ENCODE measurements at places on chromosomes 2 and 18. TPM values are rescaled to one million over a fixed set of nuclear protein-coding genes. Genes with fewer than 3 reads are reported as not detected.

GRCh38 chr18:23900994-23901393 is 113.6 kb upstream of the TTC39C start:
- DNase-seq: no peak

DOK6 gene
- 3.5 TPM for polyA plus RNA-seq

GRCh38 chr2:233248999-233249398 is 2.5 kb upstream of the ATG16L1 start:
- no peak for DNase-seq

ZC3H6 gene
- 4.6 TPM for polyA plus RNA-seq

DNA sequence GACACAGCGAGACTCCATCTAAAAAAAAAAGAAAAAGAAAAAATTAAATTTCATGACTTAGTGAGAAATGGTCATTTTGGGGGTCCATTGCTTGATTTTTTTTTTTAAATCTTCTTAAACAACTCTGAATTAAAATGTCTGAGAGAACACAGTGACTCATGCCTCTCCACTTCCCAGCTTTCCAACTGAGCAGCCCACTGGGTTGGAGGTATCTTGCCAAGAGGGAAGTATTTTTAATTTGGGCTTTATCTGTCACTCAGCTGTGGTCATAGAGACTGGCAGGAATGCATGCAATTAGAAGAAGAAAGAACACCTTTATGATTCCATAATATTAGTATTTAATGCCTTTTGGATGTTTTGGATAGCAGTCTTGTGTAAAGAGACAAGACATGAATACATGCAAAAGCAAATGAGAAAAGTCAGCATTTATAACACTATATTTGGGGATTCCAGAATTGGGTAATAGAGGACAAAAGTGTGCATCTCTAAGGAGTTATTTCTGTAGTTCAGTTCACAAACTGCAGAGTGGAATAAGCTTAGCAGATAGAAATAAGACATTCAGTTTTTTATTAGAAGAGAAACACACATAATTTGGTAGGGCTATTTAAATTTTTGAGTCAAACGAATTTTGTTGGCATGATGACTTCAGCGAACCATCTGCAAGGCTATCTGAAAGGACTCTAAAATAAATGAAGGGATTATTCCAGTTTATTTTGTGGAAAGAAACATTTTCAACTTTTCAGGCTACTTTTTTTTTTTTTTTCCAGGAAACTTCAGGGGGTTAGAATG is 254.8 kb downstream of the TGIF1 start:
- DNase-seq: no peak

- no peak for DNase-seq
Observed at GRCh38 chr18:6221602-6222014, 193.1 kb downstream of the L3MBTL4 start.

TNFAIP6 gene
- polyA plus RNA-seq: 0.88 TPM

GRCh38 chr2:160270571-160271113 is 70.6 kb upstream of the ITGB6 start:
- peak; percentile 44 for DNase-seq

DNA sequence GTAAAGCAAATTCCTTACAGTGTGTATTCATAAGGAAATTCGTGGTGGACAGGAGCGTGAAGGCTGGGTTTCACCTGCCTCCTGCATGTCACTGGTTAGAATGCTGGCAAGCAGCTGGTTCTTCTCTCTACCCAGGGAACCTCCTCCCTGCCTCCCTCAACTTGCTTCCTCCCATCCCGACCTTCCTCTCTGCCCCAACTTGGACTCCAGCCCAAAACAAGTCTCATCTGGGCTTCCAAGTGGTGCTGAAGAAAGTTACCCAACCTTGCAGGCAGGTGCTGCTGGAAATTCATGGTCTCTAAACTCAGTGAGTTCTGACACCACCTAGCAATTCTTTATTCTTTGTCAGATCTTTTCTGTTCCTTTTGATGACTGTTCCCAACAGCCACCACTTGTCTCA is 184.5 kb downstream of the BCL2 start:
- no peak for DNase-seq

GRCh38 chr2:127799926-127800325 is 11.0 kb downstream of the WDR33 start:
- DNase-seq: no peak

TMEM247 gene
- polyA plus RNA-seq: not detected

- no peak for DNase-seq
Observed at GRCh38 chr2:119574108-119574815, 30.0 kb downstream of the CFAP221 start.

- no peak for DNase-seq
Observed at GRCh38 chr18:56515522-56515921, 122.9 kb downstream of the TXNL1 start.

DNA sequence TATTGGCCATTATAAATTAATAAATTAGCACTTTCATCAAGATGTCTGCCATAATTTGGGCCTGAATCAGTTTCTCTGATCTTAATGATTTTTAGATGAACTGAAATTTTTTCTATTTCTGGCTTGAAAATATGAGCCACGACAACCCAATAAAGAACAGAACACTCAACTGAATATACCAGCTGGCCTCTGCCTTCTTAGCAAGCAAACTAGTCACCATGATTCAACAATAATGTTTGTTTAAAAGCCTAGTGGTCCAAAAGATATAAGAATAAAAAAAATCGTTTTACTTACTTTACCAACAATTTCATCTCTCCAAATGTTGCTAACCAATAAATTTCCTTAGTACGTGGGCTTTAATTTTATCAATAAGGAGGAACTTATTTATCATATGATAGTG is 66.7 kb upstream of the TTN start:
- DNase-seq: no peak

CCDC142 gene
- 8.7 TPM for polyA plus RNA-seq

DNA sequence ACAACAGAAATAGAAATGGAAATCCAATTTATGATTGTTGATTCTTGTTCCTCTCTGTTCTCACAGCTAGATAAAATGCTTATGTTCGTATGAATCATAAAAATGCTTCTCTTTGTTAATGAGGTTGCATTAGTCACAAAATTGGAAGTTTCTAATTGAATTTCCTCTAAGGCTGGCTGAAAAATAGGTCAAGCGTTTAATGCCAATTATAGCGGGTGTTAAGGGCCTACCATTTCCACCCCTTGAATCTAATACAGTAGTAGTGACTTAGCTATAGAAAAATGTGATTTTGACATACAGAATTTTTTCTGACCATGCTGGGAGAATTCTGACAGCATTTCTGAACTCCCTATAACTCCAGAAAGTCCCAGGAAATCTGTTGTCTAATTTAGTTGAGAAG is 107.1 kb downstream of the TTN start:
- no peak for DNase-seq

GRCh38 chr2:233061591-233062450 is 1.7 kb downstream of the INPP5D start:
- peak; percentile 32 for DNase-seq

TOGARAM2 gene
- 0.33 TPM for polyA plus RNA-seq

DNA sequence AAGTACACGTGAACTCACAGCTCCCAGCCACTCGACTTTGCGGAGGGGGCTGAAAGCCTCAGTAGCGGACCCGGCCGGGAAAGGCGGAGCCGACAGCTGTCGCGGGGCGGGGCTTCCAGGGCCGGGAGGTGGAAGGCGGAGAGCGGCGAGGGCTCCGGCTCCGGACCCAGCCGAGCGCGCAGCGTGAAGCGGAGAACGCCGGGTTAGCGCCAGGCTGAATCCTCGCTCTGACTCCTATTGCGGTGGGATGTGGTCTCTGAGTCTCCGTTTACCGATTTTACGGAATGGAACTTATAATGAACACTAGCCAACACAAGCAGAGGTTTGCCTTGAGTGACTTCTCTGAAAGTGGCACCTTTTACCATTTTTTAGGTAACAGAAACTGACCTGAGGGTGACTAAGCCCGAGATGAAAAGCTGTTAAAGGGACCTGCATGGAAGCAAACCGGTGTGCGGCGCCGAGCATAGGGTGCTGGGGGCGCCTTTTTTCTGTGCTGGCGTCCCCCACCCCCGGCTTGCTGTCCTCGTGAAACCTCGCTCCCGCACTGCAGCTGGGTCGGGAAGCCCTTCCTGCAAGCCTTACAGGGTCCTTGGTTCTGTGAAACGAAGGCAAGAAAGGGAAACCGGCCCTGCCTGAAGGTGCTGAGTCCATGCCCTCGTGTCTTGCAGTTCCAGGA is 72.9 kb downstream of the EN1 start:
- DNase-seq: peak; percentile 16

SLC11A1 gene
- polyA plus RNA-seq: 3.0 TPM

CFC1 gene
- 0.07 TPM for polyA plus RNA-seq

DNA sequence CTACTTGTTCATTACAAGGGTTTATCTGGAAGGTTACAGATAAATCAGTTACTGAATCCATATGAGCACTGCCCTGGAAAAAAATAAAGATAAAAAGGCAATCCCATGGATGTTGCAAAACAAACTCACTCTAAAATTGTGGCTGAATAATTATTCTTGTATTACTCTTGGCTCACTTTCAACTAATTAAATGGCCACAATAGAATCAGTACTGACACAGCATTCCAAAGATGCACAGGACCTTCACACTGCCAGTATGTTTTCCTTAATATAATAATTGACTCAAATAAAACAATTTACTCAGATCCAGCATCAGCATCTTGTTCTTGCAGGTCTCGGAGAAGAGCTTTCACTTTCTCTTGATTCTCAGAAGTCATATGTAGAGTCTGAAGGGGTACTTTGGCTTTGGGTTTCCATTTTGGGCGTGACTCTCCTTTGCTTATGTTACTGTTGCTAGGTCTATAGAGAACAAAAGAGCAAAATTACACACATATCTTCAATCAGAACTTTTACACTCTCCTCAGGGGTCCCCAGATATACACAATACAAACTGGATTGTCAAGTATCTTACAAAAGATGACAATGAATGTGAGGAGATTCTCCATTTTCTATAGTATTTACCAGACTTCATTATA is 12.6 kb downstream of the DHX57 start:
- no peak for DNase-seq

DNA sequence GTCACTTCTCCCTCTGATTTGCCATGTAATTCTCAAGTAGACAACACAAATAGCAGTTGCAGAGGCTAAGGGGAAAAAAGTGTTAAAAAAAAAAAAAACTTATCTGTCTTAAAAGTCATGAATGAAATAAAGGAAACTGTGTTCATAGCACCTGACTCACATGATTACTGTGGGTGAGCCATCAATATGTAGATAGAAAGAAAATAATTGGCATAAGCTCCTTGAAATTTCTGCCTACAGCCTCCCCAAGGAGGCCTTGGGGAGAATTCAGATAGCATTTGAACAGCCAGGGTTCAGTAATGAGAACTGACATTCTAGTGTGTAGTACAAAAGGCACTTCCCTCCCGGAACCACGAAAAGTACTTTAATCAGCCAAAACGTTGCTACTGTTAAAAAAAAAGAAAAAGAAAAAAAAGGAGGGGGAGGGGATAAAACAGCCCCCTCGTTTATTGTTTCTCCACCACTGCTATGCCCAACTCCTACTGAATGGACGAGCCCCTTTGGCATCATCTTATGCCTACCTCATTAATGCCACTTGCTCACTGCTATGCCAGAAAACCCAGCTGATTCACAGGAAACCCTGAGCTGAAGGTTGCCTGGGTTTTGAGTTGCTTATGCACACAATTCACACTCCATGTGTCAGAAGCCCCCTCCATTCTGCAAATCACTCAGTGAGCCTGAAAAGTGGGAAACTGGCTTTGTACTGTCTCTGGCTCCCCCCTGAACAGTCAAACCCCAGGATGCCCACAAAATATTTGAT is 65.5 kb upstream of the KLF7 start:
- no peak for DNase-seq

DNA sequence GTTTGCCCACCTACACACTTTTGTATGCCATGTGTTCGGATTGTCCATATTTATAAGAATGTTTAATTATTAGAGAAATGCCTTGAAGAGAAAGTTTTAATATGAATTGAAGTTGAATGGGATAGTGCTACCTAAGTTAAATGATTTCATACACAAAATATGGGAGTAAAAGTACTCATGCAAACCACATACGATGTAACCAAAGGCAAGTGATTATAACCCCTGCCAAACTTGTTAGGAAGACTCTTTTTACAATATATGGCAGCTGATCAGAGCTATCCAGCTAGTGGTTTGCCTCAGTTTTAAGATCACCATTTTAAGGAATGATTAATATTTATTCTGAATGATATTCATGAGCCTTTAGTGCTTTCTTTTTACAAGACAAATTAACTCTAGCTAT is 106.7 kb downstream of the MYO1B start:
- DNase-seq: no peak

CYP27A1 gene
- 39.0 TPM for polyA plus RNA-seq

- no peak for DNase-seq
Observed at GRCh38 chr2:48548840-48549239, 18.9 kb downstream of the STON1 start.

SFTPB gene
- not detected for polyA plus RNA-seq

- no peak for DNase-seq
Observed at GRCh38 chr2:65351234-65351947, 81.0 kb downstream of the SPRED2 start.

GRCh38 chr2:65660340-65660739 is 227.9 kb upstream of the SPRED2 start:
- DNase-seq: no peak

DDX1 gene
- polyA plus RNA-seq: 57.6 TPM

AQP12A gene
- polyA plus RNA-seq: not detected

Measured in ovary (tissue), 10 donors.